Smooth muscle cell of the pulmonary artery (primary cell): ENCODE measurements at places on chromosomes 16 and 17. TPM values are rescaled to one million over a fixed set of nuclear protein-coding genes. Genes with fewer than 3 reads are reported as not detected.

Gene SMG1
- 78.7 and 86.7 TPM in 2 replicates for total RNA-seq

Gene ABCA9
- total RNA-seq = 12.0 and 62.2 TPM in 2 replicates

Gene RAB11FIP4
- 0.23 and 0.46 TPM in 2 replicates for total RNA-seq

Gene EPX
- not detected in 2 replicates for total RNA-seq

Gene HS3ST4
- not detected in 2 replicates for total RNA-seq
